ENCODE measurements at places on chromosomes 2 and 18.

DNA sequence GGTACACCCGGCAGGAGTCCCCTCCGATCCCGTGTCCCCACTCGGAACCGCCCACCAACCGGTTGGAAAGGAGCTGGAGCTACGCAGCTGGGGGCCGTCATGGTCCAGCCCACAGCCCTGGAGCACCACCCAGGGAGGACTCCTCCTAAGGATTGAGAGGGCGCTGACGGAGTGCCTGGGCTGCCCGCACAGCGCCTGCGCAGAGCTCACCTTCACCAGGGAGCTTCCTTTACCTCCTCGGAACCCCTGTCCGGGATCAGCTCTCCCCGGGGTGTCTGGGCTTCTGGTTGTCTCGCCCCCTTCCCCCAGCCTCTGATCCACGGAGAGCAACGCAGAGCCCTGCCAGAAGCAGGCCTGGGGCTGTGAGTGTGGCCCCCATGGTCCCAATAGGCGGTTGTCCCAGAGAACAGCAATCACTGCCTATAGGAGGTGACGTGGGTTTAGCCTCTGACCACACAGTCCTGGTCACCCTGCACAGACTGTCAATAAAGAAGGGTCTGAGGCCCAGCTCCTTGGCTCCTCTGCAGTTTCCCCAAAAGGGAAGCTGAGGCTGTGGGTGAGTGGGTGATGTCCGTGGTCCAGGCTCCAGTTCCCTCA, 14.6 kb downstream of the ALPG start:
- no peak for DNase-seq

GRCh38 chr18:39966275-39966674, 1988.8 kb upstream of the PIK3C3 start:
- DNase-seq: no peak

- no peak for DNase-seq
These were observed 227.3 kb upstream of the TANK start for GRCh38 chr2:160932960-160933359.

GRCh38 chr2:119029297-119029696, 87.3 kb downstream of the MARCO start:
- DNase-seq: no peak

DNA sequence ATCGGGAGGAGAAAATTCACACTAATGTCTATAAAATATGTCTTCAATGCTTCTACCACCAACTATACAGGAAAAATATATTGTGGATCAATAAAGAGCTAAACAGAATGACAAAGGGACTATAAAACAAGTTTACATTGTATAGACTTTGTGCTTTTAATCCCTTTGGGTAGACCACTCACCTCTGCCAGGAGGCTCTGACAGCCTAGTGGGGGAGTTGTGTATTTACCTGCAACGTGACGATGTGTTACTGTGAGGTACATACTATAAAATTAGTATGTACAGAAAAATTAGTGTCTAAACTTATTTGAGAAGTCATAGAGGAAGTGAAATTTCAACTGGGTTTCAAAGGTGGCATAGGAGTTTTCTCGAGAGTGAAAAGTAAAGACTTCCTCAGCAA, 243.3 kb upstream of the REG3G start:
- no peak for DNase-seq

DNA sequence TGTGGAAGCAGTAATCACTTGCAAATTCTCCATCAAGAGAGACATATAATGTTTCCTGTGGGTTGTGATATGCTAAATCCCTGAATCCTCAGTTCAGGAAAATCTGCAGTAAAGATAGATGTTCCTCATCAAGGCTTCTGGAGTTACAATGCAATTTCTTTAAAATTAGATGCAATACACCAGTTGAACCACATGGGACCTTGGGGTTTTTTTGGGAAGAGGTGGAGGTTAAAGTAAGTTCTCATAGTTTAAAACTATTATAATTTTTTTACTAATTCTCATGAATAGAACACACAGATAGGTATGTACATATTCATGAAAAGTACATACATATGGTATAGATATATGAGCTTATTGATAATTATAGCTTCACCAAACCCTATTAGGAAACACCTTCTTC, 496.2 kb downstream of the SATB2 start:
- no peak for DNase-seq

- DNase-seq: no peak
These were observed 107.7 kb downstream of the MDH1 start for GRCh38 chr2:63696496-63696895.

GRCh38 chr2:75462721-75463120, 98.0 kb downstream of the EVA1A start:
- DNase-seq: no peak

- DNase-seq: no peak
These were observed 13.2 kb downstream of the ITM2C start for GRCh38 chr2:230877759-230878598.

GRCh38 chr2:46574457-46575355, 95.3 kb downstream of the TMEM247 start:
- no peak for DNase-seq

- no peak for DNase-seq
These were observed 143.4 kb downstream of the NDUFA10 start for GRCh38 chr2:239881561-239882320.

- no peak for DNase-seq
These were observed 10.9 kb downstream of the CCDC68 start for GRCh38 chr18:54948350-54948837.

GRCh38 chr2:136342138-136342537, 224.2 kb upstream of the CXCR4 start:
- no peak for DNase-seq

DNA sequence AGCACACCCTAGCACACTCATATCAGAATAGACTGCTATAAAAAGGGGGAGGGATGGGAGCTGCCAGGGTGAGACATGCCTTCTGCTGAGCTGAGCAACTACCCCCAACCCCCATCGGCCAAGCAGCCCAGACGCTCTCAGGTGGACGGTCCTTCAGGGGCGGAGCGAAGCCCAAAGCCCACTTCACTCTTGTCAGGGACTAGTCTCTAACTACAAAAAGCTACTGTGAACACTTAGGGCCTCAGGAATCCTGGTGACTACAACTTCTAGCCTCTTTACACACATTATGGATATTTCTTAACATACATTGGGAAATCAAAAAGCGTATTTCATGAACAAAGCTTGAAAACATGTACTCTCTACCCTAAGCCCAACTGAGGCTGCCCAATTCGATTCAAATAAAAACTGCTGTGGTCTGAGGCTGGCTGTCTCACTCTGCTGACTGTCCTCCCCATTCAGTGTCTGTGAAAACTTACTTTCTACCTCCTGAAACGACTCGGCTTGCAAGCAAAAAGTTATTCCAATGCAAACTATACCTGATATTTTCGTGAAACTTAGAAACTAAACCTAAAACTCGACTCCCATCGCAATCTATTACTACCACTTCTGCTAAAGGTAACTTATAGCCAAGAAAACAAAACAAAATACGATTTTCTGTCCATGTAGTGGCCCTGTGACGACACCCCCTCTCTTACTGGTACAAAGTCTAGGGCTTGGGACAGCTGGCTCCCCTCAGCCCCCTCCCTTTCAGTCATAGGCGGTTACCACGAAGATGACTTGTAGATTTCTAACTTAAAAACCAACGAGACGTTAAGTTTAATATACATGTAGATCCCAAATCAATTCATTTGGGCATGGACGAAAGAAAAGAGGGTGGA, 1.2 kb downstream of the SERTAD2 start:
- DNase-seq: no peak

GRCh38 chr18:32429402-32429801, 41.3 kb downstream of the GAREM1 start:
- no peak for DNase-seq

DNA sequence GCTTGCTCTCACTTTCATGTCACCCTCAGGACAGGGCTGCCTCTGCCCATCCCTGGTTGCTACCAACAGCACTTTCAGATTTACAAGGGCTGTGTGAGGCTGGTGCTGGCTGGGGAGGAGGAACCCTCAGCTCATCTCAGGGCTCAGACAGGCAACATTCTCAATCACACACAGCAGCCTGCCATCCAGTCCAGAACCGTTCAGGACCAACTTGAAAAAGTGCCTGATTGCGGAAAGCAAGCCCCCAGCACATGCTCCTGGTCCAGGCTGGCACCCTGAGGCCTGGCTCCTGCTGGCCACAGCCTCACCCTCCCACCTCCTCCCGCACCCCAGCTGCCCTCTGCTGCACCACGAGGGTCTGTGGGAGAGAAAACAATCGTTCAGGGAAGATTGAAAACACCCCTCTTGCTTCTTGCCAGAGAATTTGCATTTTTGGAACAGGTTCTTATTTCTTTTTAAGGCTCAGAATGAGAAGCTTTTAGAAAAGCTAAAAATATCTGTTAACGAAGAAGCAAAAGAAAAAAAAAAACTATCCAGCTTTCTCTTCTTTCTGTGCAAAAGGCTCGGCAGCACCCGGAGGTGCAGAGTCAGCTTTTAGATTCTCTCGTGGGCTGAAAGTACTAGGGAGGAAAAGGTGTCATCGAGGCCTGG, 403.8 kb upstream of the ID2 start:
- DNase-seq: no peak

DNA sequence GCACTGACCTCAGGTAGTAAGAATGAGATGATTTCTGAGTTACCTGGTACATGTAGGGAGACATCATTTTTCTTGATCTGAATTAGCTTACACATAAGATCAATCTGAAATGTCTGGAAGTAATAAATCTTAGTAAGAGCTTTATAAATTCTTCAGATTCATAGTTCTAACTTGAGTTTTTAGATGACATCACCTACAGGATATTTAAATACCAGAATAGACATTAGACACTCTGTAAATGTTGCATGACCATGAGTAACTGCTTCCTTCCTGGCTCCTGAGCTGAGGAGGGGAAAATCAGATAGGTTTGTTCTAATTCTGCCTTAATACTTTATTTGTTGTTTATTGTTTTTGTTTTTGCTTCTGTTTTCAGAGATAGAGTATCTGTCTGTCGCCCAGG, 181.8 kb downstream of the PHLPP1 start:
- DNase-seq: no peak

- no peak for DNase-seq
These were observed 26.8 kb upstream of the SP3 start for GRCh38 chr2:173991856-173992588.

DNA sequence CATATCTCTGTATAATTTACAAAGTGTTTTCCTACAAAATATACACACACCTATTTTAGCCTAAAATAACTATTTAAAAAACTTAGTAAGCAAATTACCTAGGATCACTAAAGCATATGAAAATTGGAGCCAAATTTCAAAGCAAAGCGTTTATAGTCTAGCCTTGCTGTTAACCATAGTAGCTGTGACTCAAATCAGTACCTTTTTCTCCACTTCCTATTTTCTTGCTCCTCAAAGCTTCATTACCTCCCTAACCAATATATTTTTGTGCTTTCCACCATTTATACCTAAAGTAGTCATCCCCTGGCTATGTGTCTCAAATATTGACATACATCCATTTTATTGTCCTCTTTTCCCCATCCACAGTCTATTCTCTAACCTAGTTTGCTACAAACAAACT, 73.1 kb downstream of the ERBB4 start:
- no peak for DNase-seq

GRCh38 chr2:205908212-205909183, 177.5 kb downstream of the INO80D start:
- no peak for DNase-seq

- no peak for DNase-seq
These were observed 182.3 kb upstream of the PGAP1 start for GRCh38 chr2:197108758-197109157.

DNA sequence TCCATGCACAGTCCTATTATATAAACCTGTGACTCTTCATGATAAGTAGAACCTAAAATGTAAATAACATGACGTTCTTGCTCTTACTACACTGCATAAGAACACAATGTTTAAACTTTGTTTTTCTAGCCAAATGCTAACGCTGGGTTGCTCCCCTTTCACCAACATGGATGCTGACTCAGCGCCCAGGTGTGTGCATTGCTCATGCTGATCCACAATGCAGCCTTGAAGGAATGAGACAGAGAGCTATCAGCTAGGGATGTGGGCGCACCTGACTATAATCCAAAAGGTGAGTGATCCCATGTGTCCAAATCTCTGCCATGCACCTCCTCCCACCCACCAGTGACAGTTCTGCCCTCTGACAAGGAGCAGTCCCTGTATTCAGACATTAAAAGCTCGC, 235.0 kb downstream of the IRS1 start:
- DNase-seq: no peak

DNA sequence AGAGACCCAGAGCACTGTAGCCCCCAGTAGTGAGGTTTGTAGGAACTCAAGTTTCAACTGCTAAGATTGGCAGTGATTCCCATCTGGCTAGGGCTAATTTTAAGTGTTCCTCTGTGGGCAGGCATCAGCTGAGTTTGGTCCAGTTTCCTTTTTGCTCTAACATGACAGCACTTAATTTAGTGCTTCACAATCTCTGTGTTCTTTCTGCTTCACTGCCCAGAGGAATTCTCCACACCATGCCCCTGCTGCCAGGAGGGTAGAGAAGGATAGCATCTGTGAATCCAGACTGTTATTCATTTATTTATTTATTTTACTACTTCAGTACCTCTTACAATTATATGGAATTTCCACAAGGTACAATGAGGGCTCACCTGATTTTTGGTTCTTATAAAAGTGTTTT, 549.9 kb upstream of the FSIP2 start:
- DNase-seq: no peak

- DNase-seq: no peak
These were observed 95.1 kb upstream of the L3MBTL4 start for GRCh38 chr18:6509832-6510231.

- no peak for DNase-seq
These were observed 32.2 kb downstream of the NHEJ1 start for GRCh38 chr2:219128396-219128795.

DNA sequence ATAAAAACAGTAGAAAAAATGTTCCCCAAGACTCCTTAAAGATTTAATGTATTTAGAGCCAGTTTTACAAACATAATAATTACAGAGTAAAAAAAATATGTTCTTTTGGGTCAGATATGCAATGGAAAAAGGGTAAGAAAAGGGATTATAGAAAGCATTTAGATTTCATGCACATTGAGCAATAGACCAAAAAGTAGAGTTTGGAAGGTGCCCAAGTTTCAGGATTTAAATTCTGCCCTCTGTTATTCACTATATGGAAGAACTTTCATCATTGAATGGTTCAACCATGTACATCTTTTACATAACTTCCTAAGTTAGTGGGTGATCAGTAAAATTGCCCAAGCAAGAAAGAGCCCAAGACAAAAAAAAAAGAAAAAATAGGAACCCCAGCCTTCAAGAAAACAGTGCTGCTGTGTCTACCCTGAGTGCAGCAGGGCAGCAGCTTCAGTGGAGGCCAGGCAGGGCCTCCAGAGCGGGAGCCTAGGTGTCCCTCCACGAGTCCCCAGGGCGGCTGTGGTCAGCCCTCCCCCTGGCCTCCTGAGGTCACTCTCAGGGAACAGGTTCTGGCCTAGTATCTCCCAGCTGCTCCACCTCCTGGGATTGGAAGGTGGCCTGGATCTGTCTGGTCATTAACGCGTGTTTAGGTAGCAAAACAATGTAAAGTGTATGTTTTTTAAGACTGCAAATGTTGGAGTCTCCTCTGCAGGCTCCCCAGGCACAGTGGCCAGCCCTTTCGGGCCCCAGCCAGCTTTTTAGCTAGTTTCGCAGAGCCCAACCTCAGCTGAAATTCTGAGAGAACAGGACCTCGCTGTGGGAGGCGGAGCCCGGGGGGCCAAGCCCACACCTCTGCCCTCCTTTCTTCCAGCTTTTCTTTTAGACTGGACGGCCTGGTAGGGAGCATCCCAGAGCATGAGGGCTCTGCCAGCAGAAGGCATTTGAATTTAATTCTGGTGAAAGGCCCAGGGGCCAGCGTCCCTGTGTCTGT, 77.3 kb downstream of the TEX51 start:
- DNase-seq: no peak

GRCh38 chr18:71079606-71080005, 790.8 kb downstream of the SOCS6 start:
- DNase-seq: no peak

- DNase-seq: no peak
These were observed 97.2 kb downstream of the PID1 start for GRCh38 chr2:229173825-229174359.

- DNase-seq: no peak
These were observed 147.2 kb downstream of the MGAT5 start for GRCh38 chr2:134401081-134401497.

All from stimulated activated CD4-positive, alpha-beta T cell treated with anti-CD3 and anti-CD28 coated beads, TNF-alpha, amount 100 ng/mL, for 1 hour (primary cell).